ENCODE measurements at places on chromosomes 13 and 19.

DNA sequence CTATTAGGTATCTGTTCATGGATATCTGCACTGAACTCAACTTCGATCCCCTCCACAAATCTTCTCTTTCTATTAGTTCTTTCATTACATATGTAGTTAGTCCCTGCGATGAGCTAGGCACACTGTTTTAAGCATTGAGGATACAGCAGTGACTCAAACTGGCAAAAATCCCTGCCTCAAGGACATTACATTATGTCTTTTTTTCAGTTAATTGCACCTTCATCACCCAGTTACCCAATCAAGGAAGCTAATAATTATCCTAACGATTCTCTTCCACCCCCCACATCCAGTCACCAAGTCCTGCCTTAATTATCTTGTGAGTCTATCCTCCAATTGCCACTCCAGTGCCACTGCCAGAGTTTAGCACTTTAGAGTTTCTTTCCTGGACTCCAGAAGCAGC lies 89.3 kb downstream of the C13orf42 start:
- no peak for DNase-seq

DNA sequence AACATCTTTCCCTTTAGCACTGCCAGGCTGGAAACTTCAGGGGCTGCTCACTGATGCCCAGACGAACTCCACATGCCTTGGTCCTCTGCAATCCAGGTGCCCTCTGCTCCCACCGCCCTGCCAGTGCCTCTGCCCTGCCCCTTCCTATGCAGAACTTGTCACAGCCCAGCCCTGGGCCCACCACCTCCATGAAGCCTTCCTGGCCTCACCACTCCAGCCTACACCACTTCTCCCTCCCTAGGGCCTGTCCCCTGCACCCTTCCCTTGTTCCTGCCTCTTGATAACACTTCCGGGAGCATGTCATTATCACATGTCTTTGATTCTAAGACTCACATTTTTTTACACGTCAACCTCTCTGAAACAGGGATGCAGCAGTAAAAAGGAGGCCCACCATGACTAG lies 627.2 kb downstream of the UQCRFS1 start:
- no peak for DNase-seq

DNA sequence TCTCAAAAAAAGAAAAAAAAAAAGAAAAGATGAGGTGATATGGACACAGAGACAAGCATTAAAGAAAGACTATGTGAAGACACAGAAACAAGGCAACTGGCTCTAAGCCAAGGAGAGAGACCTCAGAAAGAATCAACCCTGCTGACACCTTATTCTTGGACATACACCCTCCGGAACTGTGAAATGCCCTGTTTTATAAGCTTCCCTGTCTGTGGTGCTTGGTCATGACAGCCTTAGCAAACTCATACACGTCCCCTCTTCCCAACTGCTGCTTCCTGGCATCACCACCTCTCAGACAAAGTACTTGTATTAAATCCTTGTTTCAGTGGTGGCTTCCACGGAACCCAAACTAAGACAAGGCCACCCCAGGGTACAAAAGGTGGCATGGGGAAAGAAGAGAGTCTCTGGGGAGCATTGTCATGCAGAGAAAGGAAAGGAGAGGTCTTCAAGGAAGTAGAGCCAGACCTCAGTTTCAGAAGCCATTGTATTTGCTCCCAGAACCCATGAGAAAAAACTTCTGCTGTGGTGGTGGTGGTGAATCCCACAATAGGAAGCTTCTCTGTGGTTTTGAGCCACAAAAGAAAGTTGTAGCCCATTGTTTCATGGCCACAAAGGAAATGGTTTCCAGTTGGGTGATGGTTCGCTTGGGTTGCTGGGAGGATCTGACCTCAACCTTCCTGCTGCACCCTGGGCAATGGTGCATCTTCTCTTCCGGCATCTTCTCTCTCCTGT lies 16.3 kb upstream of the TSPAN16 start:
- no peak for DNase-seq

DNA sequence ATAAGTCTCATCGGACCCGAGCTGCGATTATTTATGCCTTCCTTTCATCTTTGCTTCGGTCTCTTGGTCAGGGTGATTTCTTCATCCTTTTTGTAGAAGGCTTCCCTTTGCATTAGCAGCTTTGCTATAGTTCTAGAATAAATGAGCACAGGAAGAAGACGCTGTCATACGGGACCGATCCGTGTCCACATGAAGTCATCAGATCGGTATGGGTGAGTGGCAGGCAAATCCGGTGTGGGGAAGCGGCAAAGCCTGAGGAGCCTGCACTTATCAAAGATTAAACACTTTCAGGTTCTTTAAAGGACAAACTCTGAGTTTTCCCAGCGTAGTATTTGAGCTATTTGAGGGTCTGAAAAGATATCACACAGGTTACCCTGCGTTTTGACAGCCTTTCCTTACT lies 119.3 kb downstream of the IRS2 start:
- DNase-seq = peak; percentile 64

DNA sequence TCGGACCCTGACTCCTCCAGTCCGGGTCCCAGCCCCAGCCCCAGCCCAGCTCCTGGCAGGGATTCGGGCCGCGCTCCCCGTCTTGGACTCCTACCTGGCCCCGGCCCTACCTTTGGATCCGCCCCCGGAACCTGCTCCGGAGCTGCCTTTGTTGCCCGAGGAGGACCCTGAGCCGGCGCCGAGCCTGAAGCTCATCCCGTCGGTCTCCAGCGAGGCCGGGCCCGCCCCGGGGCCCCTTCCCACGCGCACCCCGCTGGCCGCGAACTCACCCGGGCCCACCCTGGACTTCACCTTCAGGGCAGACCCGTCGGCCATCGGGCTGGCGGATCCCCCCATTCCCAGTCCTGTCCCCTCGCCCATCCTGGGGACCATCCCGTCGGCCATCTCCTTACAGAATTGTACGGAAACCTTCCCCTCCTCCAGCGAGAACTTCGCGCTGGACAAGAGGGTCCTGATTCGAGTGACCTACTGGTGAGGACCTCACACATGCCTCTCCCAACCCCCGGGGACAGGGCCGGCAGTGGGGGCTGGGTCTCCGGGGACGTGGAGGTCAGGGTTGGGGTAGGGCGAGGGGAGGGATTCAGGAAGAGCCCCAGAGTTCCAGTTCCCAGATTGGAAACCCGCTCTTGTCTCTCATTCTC lies 732 bp downstream of the SELENOV start:
- no peak for DNase-seq

- no peak for DNase-seq
Observed at GRCh38 chr19:35766571-35767104, 8.7 kb downstream of the PROSER3 start.

- no peak for DNase-seq
Observed at GRCh38 chr13:85366759-85367417, 432.3 kb downstream of the SLITRK6 start.

- no peak for DNase-seq
Observed at GRCh38 chr13:77513719-77514335, 21.7 kb upstream of the SCEL start.

GRCh38 chr13:71067165-71067815 lies 799.7 kb downstream of the DACH1 start:
- DNase-seq = no peak

DNA sequence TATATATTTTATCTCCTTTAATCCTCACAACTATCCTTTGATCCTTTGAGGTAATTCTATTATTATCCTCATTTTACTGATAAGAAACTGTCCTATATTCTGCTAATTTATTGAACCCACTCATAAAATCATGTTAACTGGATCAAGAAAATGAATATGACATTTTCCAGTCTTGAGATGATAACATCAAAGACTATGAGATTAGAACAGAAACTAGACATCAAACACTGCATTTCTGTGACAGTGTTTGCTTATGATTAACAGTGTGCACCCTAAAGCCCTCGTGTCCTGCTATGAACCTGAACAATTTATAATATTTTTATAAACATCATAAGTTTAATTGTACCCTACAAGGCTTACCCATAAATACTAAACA lies 96.3 kb downstream of the TBC1D4 start:
- DNase-seq = no peak

GRCh38 chr13:94778585-94778984 lies 66.2 kb upstream of the SOX21 start:
- DNase-seq = no peak

- no peak for DNase-seq
Observed at GRCh38 chr19:42126574-42126973, 5.7 kb downstream of the POU2F2 start.

DNA sequence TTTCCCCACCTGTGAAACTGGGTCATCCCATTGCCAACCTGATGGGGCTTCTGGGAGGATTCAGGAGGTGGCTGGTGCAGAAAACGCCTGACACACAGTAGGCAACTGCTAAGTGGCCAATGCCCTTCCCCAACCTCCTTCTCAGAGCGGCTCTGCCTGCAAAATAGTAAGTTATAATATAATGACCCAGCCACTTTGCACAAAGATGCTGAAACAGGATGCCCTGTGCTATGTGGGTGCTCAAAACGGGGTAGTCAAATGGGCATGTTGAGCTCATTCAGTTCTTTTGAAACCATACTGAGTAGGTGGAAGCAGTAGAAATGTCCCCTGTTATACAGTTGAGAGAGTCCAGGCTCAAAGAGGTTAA lies 507 bp downstream of the MARCHF2 start:
- DNase-seq = no peak

- no peak for DNase-seq
Observed at GRCh38 chr19:54127688-54128440, 9.7 kb upstream of the CNOT3 start.

Measured in urothelium cell line (cell line).